ENCODE measurements at places on chromosomes 4 and X.

- no peak for DNase-seq
These were observed 18.0 kb downstream of the PNMA6F start for GRCh38 chrX:153303276-153304262.

DNA sequence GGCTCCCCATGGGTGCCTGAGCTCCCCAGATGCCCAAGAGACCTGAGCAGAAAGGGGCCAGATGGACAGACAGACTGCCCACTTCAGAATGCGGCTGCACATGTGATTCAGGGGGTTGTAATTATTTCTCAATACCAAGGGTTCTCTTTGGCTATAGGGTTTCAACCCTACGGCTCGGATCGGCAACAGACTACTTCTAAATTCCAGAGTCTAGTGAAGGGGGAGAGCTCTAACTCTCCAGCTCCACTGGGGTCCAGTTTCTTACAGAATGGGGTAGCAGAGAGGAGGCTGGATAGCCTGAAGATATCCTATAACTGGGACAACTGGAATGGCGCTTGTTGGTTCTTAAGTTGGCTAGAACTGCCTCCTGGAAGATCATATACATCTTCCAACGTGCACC is 136.3 kb downstream of the MGST2 start:
- no peak for DNase-seq

DNA sequence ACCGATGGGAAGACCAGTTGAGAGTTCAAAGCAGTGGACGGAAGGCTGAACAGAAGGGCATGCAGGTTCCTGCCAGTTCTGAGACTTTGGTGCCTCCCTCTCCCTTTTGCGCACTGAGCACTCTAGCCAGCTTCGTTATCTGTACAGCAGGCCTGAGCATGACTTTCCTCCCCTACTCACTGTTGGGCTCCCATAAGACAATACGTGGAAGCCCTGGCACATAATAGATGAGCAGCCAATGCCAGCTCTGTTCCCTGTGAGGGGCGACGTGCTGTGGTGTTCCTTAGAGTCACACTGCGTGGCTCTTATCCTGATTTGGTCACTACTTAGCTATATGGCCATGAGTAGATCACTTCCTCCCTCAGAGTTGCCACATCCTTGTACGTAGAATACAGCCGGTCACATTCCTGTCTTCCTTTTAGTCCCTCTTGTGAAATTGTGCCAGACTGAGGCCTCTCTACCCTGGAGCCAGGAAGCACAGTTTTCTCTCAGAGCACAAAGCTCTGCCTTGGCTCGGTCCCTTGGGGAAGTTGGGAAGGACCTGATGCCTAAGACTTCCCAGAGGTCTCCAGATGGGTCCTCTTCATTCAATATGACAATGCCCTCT is 160.4 kb upstream of the MAMLD1 start:
- no peak for DNase-seq

DNA sequence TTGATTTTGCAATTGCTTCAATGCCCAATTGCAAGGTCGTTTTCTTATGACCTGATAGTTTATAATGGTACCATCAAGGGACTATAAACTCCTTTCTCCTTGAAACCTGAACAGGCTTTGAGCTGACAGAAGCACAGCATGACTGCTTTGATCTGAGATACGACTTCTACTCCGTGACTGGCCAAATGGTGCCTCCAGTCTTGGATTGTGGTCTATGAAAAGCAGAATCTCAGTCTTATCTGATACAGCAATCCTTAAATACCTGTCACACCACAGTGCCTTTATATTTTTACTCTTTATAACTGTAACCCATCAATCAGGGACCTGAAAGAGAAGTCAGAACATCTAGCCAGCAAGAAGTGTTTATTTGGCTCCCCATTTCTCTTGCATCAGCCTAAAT is 93.1 kb downstream of the DOCK11 start:
- DNase-seq = no peak

DNA sequence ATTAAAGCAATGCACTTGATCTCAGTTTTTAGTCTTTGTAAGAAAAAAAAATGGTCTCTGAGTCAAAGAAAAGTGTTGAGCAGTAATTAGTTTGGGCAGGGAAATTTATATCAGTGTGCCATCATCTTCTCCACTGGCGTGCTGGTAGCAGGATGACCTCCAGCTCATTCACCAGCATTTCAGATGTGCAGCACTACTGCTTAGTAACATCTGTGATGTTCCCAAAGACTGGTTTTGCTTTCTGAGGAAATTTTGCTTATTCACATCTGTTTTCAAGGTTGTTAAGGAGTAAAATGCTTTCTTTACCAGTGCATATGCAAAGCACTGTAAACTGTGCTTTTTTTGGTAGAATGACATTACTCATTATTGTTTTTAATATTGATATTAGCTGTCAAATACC is 540.4 kb downstream of the TRAM1L1 start:
- no peak for DNase-seq

GRCh38 chr4:67152976-67153375 is 392.3 kb downstream of the CENPC start:
- DNase-seq = no peak

GRCh38 chrX:15143050-15143824 is 126.6 kb downstream of the ASB9 start:
- peak; percentile 4 for DNase-seq

- no peak for DNase-seq
These were observed 17.8 kb upstream of the MCF2 start for GRCh38 chrX:139725720-139726119.

- no peak for DNase-seq
These were observed 53.1 kb downstream of the FUNDC1 start for GRCh38 chrX:44489515-44489914.

DNA sequence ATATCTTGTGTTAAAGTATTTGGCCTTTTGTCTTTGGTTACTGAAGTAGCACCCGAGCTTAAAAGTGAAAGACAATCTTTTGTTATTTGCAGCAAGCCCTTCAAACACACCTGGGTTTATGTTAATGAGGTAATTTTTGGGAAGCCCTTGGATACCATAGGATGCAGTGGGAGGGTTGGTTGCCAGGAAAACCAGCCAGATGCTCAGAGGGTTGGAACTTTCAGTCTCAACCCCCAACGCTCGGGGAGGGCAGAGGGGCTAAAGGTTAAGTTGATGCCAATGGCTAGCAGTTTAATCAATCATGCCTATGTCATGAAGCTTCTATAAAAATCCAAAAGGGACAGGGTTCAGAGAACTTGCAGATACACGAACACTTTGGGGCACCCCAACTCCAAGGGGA is 17.2 kb upstream of the GPR173 start:
- no peak for DNase-seq

GRCh38 chr4:159137176-159137575 is 34.3 kb downstream of the RAPGEF2 start:
- DNase-seq = no peak

DNA sequence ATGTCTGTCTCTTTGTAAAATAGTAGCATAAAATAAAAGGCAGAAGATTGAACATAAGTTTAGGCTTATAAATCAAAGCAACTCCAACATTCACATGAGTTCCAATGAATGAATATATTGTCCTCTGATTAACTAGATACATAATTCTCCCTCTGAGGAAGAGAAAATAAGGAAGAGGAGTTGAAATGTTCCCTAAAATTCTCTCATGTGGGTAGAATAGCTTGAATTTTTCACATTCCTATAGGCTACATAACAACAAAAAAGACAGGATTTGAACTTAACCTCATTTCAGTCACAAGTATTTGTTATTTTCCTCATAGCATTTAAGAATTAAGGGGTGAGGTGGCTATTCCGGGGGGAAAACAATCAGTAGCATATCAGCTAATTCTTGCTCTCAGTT is 462.4 kb upstream of the NDST4 start:
- no peak for DNase-seq

DNA sequence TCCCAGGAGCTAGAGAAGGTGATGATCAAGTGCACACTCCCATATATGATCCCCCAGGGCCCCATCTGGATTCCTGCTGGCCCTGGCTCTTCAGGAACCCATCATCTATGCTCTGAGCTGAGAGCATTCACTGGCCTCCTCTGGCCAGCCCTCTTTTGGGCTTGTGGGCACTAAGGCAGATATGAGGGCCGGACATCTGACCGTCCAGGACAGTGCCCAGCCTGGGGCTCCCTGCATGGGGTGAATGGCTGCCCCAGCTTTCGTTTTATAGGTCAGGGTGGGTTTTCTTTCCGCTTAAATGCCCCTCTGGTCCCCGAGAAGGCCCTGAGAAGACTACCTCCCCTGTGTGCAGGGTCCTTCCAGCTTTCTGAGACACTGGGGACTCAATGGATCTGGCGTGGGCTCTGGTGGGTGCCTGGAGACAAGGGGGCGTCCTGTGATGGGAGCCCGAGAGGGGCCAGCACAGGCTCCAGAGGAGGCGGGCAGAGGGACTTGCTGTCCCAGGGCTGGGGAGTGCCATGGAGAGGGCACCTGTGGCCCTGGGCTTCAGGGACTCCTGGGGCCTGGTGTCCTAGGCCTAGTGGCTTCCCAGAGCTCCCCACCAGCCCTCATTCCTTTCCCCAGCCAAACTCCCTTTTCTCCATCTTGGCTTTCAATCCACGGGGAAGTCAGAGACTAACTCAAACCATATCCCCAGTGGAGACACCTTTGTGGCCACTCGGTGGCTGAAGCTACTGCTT is 39.5 kb upstream of the GRPEL1 start:
- no peak for DNase-seq

- no peak for DNase-seq
These were observed 23.2 kb upstream of the SMIM20 start for GRCh38 chr4:25890571-25891485.

DNA sequence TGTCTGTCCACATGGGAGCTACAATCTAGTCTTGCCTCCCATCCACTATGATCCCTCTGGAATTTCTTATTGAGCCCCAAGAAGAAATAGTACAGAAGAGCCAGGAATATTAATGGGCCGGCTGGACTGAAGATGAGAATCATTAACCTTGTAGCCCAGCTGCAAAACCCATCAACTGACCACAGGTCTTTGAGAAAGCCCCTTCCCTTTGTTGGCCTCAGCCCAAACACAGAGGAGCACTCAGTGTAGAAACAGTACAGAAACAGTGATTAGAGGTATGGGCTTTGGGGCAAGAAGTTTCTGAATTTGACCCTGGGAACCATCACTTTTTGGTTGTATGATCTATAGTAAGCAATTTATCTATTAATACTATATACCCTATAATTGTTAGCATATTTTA is 76.8 kb upstream of the RAB40AL start:
- DNase-seq = no peak

DNA sequence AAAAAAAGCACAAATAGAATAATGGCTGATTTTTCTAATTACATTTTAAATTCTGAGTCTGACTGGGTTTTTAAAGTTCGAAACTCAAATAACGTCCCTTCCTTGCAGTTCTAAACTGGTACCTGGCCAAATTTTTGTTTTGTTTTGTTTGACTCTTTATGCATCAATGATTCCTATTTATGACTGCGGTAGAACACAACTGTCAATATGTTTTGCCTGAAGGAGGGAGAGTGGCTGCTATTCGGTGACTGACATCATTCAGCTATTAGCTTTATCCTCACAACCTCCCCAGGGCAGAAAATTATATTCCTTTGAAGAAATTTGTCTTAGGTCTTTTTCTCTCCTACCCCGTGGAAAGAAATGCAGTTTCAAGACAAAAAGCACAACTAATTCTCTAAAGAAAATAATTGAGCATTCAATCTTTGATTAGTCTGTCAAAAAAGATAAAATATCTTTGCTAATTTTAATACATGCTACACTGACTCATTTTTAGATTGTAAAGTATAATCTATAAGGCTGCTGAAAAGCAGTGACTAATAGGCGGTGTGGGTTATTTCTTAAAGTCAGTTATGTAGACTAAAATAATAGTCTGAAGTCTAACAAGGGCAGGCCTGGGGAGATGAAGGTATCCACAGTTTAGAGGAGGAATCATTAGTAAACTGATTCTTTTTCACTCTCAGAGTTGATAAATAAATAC is 61.9 kb downstream of the TMEM150C start:
- DNase-seq = no peak

GRCh38 chr4:10898072-10898471 is 213.5 kb upstream of the CLNK start:
- no peak for DNase-seq

- DNase-seq = no peak
These were observed at the start of gene NAA10 for GRCh38 chrX:153934762-153935325. Gene NAA10, minus strand, starts transcription at chrX:153935037. Its CDS starts 133 bp downstream, at chrX:153934904.

GRCh38 chr4:80112236-80112635 is 39.2 kb upstream of the ANTXR2 start:
- peak; percentile 37 for DNase-seq

DNA sequence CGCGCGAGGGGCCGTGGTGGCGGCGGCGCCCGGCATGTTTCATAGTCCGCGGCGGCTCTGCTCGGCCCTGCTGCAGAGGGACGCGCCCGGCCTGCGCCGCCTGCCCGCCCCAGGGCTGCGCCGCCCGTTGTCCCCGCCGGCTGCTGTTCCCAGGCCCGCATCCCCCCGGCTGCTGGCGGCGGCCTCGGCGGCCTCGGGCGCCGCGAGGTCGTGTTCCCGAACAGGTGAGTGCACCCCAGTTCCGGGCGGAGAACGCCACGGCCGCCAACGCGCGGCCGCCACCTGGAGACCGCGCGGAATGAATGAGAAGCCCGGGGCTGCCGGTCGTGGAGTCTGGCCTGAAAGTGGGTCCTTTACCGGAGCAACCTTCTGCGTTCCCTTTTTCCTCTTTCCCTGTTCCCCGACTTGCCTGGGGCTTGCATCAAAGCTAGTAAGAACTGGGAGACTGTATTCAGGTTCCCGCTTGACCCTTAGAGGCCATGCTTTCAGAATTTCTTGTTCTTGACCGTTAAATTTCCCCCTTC is 429 bp downstream of the NOCT start:
- DNase-seq = no peak

DNA sequence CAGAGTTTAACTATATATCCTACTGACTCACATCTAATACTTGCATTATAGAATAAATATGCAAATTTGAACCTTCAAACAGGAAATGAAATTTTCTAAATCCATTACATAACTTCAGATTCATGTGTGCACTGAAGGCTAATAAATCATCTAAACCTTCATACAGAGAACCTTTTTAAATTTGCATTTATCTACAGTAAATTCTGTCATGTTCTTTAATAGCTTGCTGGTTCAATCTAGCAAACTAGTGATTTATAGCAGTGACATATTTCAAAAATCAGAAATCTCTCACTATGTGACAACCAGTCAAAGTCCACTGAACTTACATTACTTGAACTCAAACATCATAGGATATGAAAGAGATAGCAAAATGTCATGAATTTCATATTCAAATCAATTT is 65.1 kb downstream of the LRBA start:
- no peak for DNase-seq

DNA sequence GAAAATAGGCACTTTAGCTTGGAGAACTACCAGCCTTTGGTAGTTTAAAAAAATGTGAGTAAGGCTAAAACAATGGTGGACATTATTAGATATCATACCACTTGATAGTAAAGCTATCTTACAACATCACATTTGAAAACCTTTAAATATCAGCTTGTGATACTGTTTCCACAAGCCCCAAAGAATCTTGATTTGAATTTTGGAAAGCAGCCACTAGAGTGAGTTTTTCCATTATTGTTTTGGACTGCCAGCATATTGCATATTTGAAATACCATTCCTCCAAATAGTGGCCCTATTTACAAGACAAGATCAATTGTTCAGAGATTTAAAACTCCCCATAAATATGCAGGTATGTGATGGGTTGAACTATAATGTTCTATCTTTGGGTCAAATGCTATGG is 303.0 kb upstream of the PRPS2 start:
- DNase-seq = no peak

Data from skin of body (tissue), 3 donors.